ENCODE measurements at places on chromosomes 4 and X.
A peak's percentile ranks its signal among the peaks of the same experiment; 100 is the strongest.

GRCh38 chr4:23889814-23890341 lies at the start of gene PPARGC1A:
Gene PPARGC1A (minus strand): TSS chr4:23890047. CDS start chr4:23889957, 90 bp downstream.
- DNase-seq, result peak; percentile 77

DNA sequence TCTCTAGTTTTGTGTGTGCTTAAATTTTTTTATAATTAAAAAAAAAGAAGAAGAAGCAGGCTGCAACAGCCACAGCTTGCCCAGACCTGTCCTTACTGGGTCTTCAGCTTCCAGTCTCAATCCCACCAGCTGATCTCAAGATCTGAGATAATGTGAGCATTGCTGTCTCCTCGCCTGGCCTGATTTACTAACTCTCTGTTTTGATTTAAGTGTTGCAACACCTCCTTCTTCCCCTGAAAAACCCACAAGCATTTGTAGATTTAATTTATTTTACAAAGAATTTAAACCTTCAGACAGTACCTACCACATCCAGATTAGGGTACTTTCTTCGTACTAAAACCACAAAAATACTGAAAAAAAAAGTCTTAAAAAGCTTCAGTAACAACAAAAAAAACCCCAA lies 38.0 kb downstream of the FAM241A start:
- no peak for DNase-seq

- DNase-seq, result no peak
These were observed 409.8 kb upstream of the FRG1 start for GRCh38 chr4:189530848-189531247.

DNA sequence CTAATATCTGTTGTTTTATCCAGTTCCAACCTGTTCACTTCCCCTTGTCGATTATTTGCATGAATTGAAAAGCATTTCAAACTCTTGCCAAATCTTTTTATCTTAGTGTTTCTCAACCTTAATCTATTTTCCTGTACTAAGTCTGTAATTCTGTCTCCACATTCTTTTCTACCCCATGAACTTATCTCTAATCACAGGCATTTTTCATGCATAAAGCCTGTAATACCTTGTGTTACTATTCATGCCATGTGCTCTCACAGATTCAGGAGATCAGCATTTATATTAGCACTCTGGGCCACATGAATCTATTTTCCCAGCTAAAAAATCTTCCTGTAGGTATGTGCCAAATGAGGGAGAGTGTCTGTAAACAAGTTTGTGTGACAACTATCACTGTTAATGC lies 1360.9 kb downstream of the STIM2 start:
- DNase-seq, result no peak

All from ELF-1 (cell line).